ENCODE measurements at places on chromosomes 12 and 14. TPM values are rescaled to one million over a fixed set of nuclear protein-coding genes. Genes with fewer than 3 reads are reported as not detected.

GRCh38 chr12:83676781-83677295 lies 990.1 kb downstream of the TMTC2 start:
- no peak overlapping the region for H3K4me3 ChIP-seq
- H3K27ac ChIP-seq = no peak overlapping the region
- no peaks in the 10 kb centered on the region for H3K36me3 ChIP-seq

GRCh38 chr12:59452259-59452658 lies 143.6 kb upstream of the SLC16A7 start:
- H3K27me3 ChIP-seq = no peaks in the 10 kb centered on the region
- no peak for DNase-seq
- H3K4me1 ChIP-seq = peaks cover 3% of the 10 kb centered on the region
- no peaks in the 10 kb centered on the region for H3K36me3 ChIP-seq
- H3K27ac ChIP-seq = no peak overlapping the region

RPGRIP1 gene
- not detected for polyA plus RNA-seq

DNA sequence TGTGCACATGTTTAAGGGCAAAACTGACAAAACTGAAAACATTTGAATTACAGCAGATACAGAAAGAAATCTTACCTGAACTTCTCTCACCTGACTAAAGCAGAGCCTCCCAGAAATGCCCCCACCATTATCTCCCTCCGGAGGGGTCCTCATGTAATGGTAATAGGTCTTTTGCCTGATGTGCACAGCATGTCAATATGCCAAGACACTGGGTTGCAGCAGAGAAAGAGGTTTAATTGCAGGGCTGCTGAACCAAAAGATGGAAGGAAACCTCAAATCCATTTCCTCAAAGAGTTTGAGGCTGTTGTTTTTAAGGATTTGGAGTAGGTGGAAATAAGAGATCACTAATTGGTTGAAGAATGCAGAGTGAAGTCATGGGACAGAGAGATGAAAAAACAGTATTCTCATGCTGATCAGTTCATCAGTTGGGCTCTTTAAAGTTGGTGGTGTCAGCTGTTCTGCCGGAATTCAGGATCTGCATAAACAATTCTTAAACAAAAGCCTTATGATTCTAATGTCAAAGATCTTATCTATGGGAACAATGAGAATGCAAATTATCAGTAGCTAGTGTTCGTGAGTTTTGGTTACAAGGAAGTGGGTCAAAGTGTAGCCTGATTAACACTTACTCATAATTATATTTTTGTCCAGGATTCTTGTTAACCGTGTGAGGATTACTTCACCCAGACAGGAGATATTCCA lies 18.2 kb downstream of the ANG start:
- H3K36me3 ChIP-seq = no peaks in the 10 kb centered on the region
- DNase-seq = no peak
- no peaks in the 10 kb centered on the region for H3K4me1 ChIP-seq
- no peak overlapping the region for H3K27ac ChIP-seq
- no peaks in the 10 kb centered on the region for H3K27me3 ChIP-seq

DNA sequence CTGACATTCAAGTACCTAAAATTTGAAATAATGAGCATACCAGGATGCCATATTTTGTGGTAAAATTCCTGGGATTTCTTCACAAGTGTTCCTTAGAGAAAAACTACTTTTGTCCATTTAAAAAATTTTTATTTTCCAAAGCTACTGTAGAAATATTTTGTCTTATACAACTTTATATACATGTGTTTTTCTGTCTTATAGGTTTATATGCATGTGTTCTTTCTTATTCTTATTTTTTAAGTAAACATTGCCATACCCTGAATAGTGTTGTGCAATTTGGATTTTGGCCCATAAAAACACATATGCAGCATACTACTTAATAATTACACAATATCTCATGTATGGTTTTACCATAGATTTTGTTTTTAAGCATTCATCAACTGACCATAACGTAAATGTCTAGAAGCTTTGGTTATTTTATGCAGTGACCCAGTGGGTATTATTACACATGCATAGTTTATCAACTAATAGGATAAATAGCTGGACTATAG lies 1107.4 kb upstream of the SEL1L start:
- H3K36me3 ChIP-seq = no peaks in the 10 kb centered on the region
- no peaks in the 10 kb centered on the region for H3K27me3 ChIP-seq

DNA sequence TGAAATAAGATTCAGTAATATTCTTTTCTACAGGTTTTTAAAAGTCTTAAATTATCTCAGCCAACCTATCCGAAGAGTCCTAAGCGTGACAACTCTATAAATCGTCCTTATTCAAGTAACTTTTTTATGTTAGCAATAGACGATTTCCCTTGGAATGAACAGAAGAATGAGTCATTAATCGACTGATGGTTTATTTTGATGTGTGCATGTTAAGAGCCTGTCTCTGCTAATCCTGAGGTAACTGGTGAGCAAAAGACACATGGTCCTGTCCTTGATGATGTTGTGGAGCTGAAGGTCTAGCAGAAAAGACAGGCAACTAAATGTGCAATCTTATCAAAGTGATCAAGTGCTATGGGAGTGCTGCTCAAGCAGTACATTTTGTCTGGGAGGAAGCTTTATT lies 80.4 kb downstream of the DAAM1 start:
- H3K4me1 ChIP-seq = no peaks in the 10 kb centered on the region
- H3K4me3 ChIP-seq = no peak overlapping the region
- no peak for DNase-seq
- peaks cover 46% of the 10 kb centered on the region for H3K36me3 ChIP-seq
- no peak overlapping the region for H3K27ac ChIP-seq

GRCh38 chr12:132690112-132690511 lies 2.7 kb downstream of the PXMP2 start:
- peak overlapping the region; percentile 78 for H3K4me3 ChIP-seq
- no peaks in the 10 kb centered on the region for H3K27me3 ChIP-seq
- peak overlapping the region; percentile 4 for H3K27ac ChIP-seq
- H3K4me1 ChIP-seq = peaks cover 19% of the 10 kb centered on the region
- no peak for DNase-seq

Measured in naive thymus-derived CD8-positive, alpha-beta T cell (primary cell).